ENCODE measurements at places on chromosomes 3 and 15.

DNA sequence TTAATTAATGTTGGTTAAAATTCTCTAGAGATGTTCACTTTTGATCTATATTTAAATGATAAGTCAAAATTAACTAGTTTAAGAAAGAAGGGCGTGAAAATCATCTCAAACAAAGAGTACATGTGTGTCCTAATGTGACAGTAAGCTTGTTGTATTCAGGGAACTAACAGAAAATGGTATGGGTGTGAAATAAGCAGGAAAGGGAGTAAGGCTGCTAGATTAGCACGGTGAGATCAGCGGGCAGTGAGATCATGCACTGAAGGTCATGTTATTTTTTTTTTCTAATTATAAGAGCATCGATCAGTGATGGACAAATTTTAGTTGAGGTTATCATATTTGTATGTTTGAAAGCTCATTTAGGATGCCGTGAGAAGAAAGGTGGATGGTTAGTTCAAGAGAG lies 430.8 kb downstream of the DIPK2A start:
- DNase-seq, result no peak

DNA sequence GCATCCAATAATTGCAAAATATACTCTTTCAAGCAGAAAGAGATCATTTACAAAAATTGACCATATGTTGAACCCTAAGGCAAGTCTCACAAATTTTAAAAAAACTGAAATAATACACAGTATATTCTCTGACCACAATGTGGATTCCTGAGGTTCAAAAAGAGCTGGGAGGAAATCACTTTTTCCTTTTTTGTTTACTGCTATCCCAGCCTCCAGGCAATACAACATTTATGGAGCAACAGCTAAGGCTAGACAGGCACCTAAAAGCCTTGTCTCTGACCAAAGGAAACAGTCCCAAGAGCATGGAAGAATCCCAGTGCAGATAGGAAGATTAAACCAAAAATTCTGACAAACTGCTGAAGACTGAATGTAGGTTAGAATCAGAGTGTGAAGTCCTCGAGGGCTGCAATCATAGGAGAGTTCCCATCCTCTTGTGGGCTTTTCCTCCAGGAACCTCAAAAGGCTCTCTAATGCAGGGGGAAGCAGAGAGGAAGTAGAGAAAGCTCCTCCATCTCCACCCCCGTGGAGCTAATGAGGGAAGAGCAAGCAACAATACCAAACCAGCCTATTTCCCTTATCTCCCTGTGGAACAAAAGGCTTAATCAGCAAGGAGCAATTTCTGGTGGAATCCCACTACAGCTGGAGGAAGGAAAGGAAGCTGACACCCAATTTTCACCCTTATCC lies 57.0 kb downstream of the TMCC1 start:
- DNase-seq, result no peak

DNA sequence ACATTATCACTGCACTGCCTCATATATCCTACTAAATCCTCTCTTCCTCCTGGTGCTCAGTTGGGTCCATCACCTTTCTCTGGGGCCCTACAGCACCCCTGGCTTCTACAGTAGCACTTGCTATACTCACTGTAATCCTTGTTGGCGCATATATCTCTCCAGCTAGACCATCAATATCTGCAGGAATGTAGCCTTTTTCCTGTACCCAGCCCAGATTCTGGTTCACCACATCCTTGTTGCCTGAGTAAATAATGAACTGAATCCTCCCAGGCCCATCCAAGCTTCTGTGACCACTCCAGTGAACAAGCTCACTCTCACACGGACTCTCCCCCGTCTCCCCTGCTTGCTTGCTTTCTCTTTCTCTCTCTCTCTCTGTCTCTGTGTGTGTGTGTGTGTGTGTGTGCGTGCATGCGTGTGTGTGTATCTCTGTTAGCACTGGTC lies 62.5 kb upstream of the LIPC start:
- no peak for DNase-seq

DNA sequence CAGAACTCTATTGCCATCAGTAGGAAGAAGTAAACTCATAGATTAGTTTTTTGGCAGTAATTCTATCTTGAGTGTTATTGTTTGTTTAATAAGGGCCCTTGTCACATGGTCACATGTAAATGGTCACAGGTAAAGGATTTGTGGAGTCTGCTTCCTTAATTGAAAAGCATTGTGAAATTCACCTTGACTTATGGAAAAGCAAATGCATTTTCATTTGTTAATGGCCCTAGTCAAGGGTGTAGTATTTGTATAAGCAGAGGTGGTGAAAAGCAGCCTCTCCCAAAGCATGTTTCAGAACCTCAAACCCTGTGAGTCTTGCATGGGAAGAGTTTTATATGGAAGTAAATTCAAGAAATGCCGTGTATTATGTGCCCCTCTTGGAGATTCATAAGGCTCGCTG lies 197.5 kb upstream of the NR2E3 start:
- no peak for DNase-seq
